ENCODE measurements at places on chromosomes 4 and X. TPM values are rescaled to one million over a fixed set of nuclear protein-coding genes. Genes with fewer than 3 reads are reported as not detected.

DNA sequence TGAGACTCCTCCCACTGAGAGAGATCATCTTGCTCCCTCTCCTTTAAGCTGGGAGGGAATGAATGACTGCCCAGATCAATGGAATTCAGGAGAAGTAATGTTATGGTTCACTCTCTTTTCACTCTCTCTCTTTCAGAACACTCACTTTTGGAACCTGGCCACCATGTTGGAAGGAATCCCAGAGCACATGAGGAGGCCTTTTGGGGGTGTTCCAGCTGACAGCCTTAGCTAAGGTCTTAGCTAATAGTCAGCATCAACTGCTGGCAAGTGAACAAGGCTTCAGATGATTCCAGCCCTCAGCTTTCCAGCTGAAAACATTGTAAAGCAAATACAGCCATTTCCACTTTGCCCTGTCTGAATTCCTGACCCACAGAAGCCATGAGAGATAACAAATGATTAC lies 124.0 kb upstream of the CLNK start:
- DNase-seq: no peak

The DNAAF6 gene
- total RNA-seq: not detected

DNA sequence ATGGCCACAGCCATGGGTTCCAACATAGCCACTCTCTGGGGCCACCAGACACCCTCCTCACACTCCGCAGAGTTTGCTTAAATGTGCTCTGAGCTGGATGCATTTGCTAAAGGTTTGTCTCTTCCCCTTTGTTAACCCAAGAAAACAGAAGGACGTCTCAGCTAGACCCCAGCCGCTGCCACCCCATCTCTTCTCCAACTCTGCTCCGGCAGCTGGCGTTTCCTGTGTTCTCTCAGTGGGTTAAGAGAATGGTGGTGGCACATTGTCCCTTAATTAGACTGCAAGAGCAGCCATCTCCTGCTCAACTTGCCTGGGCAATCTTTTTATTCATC lies 43.7 kb upstream of the FAM9C start:
- DNase-seq: no peak

The SYAP1 gene
- 53.3 TPM for total RNA-seq

DNA sequence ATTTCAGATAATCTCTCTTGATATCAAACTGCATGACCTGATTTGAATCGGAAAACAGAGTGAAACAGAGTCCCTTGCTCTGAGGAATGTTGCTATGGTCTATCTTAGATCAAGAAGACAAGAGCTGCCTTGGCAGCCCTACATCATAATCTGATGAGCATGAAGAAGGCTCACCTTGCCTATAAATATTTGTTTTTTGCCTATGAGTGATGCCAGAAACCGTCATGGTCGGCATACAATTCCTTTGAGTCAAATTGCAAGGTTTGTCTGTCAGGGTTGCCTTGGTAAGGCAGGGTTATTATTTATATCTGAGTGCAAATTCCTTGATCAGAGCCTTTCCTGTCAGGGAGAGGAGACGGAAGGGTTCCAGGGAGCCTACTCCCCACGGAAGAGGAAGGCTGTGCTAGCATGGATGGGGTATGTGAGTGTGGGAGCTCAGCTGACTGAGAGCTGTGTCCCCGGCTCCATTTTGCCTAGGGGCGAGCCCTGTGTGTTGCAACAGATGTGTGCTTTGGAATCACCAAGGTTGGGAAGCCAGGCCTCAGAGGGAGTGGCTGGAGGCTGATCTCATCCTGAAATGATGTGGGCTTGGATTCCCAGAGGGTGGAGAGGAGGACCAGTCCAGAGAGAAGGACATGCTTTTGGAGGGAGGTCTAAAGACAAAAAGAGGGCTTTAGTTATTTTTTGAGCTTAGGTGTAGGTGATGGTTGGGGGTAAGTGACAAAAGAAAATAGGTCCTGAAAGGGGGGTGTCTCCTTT lies 43.6 kb downstream of the RTL9 start:
- DNase-seq: no peak

The BEX5 gene
- total RNA-seq: 0.42 TPM

The RHOXF2B gene
- total RNA-seq: not detected

The ADAM29 gene
- not detected for total RNA-seq

DNA sequence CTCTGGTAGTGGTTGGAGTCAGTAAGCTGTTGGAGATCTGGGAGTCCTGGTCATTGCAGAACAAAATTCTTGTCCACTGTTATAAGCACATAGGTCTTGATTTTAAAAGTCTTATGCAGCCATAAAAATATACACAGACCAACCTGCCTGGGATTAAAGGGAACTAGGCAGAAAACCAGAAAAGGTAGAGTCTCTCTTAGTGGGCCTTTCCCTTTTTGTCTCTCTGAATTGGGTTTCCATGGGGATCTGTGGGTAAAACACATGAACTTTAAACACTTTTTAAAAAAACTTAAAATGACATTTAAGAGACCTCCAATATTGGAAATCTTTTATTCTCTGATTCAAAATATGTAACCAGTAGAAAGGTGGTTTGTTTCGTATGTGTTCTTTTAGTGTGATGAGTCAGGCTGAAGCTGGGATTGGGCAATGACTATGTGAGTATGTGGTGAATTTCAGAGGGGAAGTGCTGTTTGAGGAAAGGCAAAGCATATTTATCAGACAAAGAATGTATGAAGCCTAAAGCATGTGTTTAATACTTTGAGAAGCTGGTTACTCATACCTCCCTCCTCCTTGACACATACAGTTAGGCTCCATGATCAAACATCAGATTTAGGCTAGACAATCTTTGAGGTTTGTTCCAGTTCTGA lies 29.6 kb downstream of the SLC16A2 start:
- DNase-seq: no peak

GRCh38 chr4:7906171-7906701 lies 33.4 kb downstream of the AFAP1 start:
- no peak for DNase-seq

- DNase-seq: no peak
Measured at GRCh38 chr4:53101191-53101581, 239.1 kb downstream of the RASL11B start.

The CHIC2 gene
- total RNA-seq: 31.3 TPM

The CPEB2 gene
- 38.7 TPM for total RNA-seq

GRCh38 chr4:136495076-136495475 lies 1037.2 kb downstream of the PCDH18 start:
- no peak for DNase-seq

The AWAT2 gene
- total RNA-seq: not detected

The BTK gene
- not detected for total RNA-seq

DNA sequence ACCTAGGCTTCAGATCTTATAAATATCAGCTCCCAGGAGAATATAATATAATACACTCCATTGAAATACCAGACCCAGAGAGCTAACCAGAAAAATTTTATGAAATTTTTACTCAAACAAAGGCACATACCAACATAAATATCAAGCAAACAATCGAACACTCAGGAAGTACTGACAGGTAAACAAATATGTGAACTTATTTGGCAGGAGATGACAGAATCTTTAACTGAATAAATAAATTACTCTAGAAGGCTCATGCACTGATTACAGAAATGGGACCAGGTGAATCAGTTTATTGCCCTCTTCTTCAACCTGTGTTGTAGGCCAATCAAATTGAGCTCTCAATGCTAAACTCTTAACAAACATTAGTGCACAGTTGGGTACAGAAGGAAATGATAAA lies 225.2 kb upstream of the PABPC4L start:
- DNase-seq: no peak

- DNase-seq: no peak
Measured at GRCh38 chr4:880684-881405, 51.3 kb downstream of the GAK start.

GRCh38 chrX:53383376-53384076 lies 38.9 kb downstream of the SMC1A start:
- no peak for DNase-seq

The SPOCK3 gene
- total RNA-seq: not detected

The FBXW7 gene
- total RNA-seq: 21.4 TPM

DNA sequence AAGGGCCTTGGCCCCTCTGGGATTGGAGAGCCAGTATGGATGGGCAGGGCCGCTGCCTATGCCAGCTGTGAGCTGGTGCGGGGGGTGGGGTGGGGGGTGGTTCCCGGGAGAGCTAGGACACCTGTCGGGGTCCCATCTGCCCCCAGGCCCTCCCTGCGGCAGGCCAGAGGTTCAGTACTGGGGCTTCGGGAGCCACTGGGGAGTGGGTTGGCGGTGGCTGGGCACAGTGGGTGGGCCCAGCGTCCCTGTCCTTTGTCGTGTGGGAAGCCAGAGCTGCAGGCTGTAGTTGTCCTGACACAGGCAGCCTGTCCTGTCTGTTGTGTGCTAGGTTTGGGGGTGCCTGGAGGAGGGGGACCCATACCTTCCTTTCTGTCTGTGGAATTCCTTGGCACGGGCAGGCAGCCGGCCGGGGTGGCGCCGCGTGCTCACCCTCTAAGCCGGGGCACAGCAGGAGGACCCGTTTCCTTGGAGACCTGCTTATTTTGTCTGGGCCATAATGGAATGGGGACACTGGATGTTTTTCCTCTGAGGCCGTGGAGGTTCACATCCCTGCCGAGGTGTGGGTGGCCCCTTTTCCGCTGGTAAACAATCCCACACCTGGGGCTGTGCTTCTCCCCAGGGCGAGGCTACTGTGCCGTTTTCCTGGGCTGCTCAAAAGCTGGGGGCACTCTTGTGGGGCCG lies 14.8 kb downstream of the DOK7 start:
- DNase-seq: no peak

DNA sequence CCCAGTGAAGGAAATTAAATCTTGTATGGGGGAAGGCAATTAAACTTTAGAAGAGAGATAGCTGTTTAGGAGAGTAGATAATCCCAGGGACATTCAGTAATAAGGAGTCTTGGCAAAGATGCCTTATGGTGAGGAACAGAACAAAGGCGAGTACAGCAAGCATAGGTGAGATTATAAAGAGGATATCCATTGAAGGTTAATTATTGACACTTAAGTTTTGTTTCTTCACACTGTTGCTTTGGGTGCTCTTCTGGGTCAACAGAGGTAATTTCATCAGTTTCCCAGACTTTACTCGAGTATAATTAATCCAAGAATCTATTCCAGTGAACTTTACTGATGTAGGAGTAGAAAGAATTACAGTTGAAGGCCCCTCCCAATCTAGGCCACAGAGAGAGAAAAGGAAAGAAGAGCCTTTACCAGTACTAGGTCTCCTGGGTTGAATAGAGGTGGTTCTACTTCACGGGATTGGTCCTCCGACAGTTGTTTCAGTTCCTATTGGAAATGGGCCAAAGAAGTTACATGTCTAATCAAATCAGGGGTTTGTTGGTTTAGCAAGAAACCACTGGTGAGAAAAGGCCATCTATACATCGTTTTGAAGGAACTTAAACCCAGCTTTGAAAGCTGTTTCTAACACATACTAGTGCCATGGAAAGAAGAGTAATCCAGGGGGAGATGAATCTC lies 27.2 kb downstream of the EPGN start:
- DNase-seq: no peak

DNA sequence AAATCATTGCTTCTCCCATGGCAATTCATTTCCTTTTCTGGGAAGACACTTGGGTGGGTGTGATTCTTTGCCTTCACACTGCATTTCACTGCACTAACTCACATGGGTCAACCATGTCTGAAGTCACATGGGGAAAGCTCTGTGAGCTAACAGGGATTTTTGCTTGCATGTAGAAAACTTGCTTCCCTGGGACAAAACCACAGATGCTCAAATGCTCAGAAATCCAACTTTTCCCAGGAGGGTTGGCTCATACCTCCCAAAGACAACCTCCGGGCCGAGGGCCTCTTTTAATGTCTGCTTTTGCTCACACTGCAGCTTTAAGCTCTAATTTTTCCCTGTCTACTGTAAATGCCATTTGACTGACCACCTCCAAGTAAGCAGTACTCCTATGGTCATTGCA lies 1695.2 kb downstream of the STIM2 start:
- DNase-seq: no peak

The BMPR1B gene
- total RNA-seq: 7.8 TPM

The VCX3B gene
- total RNA-seq: not detected

DNA sequence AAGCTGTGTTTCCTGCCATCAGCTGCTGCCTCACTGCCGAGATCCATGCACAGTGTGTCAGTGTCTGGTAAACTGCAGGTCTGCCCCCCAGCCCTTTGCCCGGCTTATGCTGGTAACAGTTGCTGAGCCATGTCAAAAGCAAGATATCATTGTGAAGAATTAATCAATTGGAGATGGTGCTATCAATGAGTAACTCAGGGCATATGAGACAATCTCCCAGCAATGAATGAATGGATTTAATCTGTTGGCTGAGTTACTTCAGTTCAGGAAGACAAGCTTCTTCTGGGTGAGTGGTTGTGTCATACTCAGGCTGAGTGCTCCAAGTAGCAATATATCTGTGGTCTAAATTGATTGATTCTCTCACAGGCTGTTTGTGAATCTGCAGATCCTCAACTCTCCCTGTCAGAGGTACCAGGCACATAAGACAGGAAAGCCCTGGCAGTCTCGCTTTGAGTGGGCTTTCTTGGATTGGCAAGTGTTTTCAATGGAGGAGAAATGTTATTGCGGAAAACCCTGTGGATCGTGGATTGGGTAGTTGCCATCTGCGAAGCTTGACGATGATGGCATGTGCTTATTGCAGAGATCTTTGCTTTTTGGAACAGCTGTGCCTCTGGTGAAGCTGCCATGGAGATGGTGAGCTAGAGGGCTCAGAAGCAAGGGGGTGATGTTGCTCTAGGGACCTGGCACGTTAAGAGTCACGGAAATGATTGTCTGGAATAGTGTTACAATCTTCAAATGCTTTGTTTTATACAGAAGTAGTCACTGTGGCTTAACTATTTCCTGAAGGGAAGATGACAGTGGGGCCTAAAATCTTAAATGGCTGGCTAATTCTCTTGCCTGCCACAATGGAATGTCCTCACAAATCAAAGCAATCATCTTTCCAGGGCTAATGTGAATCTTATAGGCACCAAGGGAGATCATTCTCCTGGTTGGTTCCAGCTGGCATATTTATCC lies 147.6 kb upstream of the TBC1D9 start:
- no peak for DNase-seq

DNA sequence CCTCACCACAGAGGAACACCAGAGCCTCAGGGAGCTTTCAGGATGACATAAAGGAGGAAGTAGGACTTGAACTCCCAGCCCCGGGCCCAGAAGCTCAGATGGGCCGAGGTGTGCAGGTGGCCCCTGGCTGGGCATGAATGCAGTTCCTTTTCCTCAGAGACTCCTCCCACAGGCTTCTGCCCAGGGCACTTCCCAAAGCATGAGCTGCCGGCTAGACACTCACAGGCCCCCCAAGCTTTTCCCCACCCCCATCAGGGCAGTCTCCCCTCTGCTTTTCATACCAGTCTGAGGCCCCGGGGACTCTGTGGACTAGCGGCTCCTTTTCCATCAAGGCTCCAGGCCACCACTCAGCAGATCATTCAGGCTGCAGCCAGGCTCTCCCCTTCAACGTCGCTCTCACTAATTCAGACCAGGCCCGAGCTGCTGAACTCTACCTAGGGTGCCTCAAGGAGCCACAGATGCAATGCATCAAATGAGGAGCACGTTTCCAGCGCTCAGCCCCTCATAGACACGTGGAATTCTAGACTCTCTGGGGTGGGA lies 36.9 kb downstream of the HMX1 start:
- DNase-seq: peak; percentile 60

The MAGEB17 gene
- not detected for total RNA-seq

The ATP2B3 gene
- total RNA-seq: 0.37 TPM

The SMARCA1 gene
- total RNA-seq: 123 TPM
